ELF-1 (cell line): ENCODE measurements at places on chromosomes 1 and 21.

DNA sequence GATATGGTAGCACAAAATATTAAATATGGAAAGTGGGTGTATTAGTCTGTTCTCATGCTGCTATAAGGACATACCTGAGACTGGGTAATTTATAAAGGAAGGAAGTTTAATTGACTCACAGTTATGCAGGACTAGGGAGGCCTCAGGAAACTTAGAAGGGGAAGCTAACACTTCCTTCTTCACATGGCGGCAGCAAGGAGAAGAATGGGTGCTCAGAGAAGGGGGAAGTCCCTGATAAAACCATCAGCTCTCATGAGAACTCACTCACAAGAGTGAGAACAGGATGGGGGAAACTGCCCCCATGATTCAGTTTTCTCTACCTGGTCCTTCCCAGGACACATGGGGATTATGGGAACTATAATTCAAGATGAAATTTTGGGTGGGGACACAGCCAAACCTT is 15.8 kb upstream of the BACE2 start:
- DNase-seq: no peak

GRCh38 chr1:4673494-4673893 is 19.1 kb downstream of the AJAP1 start:
- DNase-seq: no peak

DNA sequence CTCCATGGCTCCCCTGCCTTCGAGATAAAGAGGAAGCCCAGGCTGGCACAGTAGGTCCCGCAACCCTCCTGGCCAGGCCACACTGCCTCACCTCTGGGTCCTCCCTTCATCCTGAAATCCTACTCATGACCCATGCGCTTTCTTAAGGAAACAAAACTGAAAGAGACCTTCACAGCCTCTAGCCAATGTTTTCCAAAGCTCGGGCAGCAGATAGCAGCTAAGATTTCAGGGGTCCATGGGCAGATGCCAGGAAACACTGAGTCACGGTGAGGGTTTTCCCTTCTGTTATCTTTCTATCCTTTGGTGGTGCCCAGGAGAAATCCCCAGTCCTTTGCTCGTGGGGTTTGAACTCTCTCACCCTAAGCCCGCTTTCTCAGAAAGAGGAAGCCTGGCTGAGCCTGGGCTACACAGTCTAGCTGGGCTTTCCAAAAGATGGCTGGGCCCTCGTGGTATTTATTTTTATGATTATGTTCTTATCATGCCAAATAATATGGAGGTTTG is 26.6 kb downstream of the TTC39A start:
- no peak for DNase-seq

- no peak for DNase-seq
Measured at GRCh38 chr21:46017695-46018094, 36.1 kb downstream of the COL6A1 start.

GRCh38 chr1:155171836-155172731 is 1.0 kb downstream of the KRTCAP2 start:
- DNase-seq: no peak
